ENCODE measurements at places on chromosomes 6 and 20.

- DNase-seq = no peak
These were observed 2.1 kb upstream of the COL20A1 start for GRCh38 chr20:63290677-63291472.

- no peak for DNase-seq
These were observed 109.8 kb downstream of the SYCP2 start for GRCh38 chr20:59823491-59824259.

- no peak for DNase-seq
These were observed 421.8 kb upstream of the SLC35B3 start for GRCh38 chr6:8857160-8857559.

- DNase-seq = no peak
These were observed 139.9 kb upstream of the SLC22A23 start for GRCh38 chr6:3596766-3597165.

DNA sequence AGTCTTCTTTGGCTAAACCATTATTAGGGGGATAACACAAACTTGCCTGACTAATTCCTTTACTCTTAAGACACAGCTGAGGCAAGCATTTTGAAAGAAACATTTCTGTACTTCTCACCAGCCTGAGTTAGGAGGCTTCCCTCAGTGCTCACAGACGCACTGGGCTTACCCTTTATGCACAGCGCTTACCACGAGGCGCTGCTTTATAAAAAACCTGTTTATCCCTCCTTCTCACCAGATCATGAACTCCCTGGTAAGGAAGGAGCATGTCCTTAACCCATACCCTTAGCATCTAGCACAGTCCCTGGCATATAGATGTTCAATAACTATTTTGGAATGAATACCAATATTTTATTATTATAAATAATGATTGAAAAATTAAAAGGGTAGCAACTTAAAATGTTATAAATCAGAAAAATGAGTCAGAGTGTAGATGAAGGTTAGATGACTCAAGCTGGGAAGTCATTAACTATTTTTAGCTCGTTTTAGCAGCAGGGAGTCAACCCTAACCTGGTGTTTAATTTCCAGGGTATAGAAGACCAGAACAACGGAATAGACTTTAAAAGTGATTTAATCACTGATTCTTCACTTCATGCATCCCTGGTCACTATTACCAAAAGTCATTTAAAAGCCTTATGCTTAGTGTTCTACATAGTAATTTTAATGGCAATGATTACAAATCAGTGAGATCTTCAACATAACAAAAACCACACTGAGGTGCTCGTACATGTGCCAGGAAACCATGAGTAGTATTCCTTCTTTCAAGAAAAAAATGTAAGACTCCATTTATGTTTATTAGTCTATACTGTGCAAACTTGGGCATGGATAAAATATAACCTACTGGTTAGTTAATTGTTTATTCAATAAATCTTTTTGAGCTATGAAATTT, 4.1 kb upstream of the TPD52L1 start:
- no peak for DNase-seq

GRCh38 chr6:138250513-138251247, 32.4 kb upstream of the PBOV1 start:
- no peak for DNase-seq

DNA sequence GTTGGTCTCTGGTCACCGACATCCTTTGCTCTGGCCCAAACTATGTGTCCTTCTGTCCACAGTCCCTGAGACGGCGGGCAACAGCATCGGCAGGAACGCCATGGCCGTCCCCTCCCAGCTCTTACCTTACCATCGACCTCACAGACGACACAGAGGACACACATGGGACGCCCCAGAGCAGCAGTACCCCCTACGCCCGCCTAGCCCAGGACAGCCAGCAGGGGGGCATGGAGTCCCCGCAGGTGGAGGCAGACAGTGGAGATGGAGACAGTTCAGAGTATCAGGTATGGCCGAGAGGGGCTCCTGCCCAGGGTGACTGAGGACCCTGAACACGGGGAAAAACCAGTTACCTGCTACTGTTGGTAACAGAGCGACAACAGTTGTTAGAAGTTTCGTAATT, 25.0 kb downstream of the DNMT3B start:
- DNase-seq = no peak

GRCh38 chr20:35320396-35321126, 28.3 kb upstream of the FAM83C start:
- DNase-seq = no peak

- DNase-seq = no peak
These were observed 47.7 kb downstream of the BANF2 start for GRCh38 chr20:17747431-17747846.

GRCh38 chr6:4105980-4106536, 27.1 kb upstream of the FAM217A start:
- DNase-seq = no peak

GRCh38 chr6:149153100-149153499, 164.4 kb upstream of the TAB2 start:
- DNase-seq = no peak

GRCh38 chr6:39256294-39256940, 27.1 kb upstream of the KCNK5 start:
- no peak for DNase-seq

DNA sequence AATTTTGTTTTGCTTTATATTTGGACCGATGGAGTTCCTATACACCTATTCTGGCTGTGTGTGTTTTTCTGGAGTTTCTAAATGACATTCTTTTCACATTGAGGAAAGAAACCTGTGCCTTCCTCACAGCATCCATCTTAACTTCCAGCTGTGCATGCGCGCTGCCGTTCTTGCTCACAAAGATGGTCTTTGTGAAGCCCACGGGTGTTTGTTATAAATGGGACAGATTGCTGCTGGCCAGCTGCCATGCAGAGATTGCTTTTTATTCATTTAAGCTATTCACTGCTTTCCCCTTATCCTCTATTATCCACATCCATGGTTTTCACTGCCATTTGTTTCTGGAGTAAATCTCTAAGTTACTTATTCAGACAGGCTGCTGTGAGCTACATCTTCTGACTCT, 54.2 kb downstream of the SYNDIG1 start:
- DNase-seq = no peak

GRCh38 chr6:20085817-20086216, 126.5 kb downstream of the MBOAT1 start:
- DNase-seq = no peak

GRCh38 chr6:92779746-92780145, 639.6 kb downstream of the EPHA7 start:
- peak; percentile 62 for DNase-seq

Data from NCI-H2227 treated with DMSO at 0.1 percent for 48 hours (cell line).